ENCODE measurements at places on chromosomes 4 and X.

GRCh38 chr4:116544946-116545345, 540.4 kb downstream of the TRAM1L1 start:
- no peak for DNase-seq

- no peak for DNase-seq
These were observed 54.0 kb upstream of the AMELX start for GRCh38 chrX:11239230-11239629.

DNA sequence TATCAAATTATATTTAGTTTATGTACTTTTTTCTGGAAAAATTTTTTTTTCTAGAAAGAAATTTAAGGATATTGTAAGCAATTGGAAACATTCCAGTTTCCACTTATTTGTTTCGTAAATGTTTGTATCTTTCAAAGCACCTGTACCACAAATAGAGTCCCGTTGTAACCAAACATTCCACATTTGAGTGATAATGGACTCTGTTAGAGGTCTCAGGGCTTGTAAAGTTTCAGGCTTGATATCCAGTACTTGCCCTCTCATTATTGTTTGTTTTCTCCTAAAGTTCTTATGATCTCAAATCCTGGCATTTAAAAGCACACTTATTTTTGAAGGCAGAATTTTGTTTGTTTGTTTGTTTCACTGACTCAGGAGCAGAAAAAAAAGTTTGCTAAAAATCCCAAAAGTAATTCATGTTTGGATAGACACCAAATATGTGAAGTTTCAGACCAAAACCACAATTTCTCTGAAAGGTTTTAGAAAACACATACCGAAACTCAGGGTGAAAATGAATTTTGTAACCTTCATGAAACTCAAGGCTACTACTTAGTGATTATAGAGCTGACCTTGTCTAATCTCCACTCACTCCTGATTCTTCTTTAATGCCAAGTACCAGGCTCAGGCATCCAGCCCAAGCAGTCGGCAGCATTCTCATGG, 5.7 kb upstream of the TMEM192 start:
- no peak for DNase-seq

- no peak for DNase-seq
These were observed 25.4 kb upstream of the TBC1D9 start for GRCh38 chr4:140781596-140781995.

DNA sequence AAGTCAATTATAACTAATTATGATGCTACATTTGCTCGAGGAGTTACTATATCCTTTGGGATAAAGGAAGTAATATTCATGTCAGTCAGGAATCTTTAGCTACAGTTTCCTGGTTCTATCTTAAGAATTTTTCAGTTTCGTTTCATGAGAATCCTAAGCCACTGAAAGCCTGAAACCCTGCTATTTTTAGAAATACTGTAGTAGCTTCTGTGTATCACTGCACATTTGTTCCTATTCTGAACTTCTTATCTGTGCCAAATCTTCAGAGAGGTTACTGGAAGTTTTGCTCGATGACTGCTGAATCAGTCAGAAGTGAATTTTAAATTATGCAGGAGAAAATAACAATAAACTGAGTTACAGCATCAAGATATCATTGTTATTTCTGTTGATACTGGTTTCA, 249.2 kb downstream of the TENM3 start:
- no peak for DNase-seq

DNA sequence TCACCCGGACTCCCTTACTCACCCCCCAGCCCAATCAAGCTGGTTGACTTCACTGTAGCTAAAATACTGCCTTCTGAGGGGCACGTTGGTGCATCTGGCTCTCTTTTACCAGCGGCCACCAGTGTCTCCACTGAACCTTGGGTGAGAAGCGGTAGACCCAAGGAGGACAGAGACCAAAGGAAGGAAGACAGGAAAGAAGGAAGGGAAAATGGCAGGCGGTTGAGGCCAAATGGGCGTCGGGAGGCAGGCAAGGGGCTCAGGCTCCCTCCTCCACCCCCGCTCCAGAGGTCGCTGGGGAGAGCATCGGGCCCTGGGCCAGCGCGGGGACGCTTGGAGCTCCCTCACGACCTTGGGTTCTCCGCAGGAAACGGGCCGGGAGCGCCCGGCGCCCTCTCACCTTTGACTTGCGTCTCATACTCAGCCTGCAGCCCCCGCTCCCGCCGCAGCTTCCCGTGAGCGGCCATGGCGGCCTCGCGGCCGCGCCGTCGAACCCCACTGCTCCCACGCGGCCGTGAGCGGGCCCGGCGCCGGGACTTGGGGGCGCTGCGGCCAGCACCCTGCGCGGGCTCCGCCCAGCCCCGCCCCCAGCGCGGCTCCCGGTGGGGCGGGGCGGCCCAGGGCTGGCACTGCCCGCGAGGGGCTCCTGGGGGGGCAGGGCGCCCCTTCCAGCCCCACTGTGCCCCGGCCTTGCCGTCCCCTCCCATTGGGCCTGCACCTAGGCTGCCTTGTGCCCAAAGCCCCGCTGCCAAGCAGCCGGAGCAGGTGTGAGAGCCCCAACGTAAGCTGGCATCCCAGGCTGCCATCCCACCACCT, at the start of gene ARHGAP4:
TSS of gene ARHGAP4 (minus strand) at position 526 of the 813 bp plus-strand sequence. CDS start at position 464, 62 bp downstream.
- DNase-seq, result peak; percentile 14

- DNase-seq, result no peak
These were observed 54.0 kb upstream of the PLAC1 start for GRCh38 chrX:134712272-134712671.

DNA sequence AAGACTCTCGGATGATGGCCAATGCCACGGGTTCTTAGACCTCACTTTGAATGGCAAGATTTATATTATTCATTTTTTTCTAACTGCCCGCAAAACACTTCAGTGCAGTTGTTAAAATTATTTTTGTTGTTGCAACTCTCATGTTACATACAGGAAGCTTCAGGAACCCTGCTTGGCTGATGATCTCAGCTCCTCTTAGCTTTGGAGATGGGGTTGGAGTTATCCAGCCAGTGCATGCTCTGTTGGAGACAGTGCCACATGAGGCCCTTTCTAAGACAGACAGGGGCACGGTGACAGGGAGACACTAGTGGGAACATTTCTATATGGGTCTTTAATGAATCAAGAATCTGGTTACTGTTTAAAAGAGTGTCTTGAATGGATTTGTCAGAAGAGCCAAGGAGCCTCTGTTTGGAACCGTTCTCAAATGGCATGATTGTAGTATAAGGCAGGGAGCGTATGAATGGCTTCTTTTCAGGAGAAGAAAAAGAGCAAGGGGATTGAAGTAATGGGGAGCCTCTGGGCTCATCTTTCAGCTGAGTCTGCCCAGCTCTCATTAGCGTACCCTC, 61.9 kb upstream of the ENPP6 start:
- DNase-seq, result no peak

GRCh38 chr4:90027565-90027964, 99.6 kb upstream of the CCSER1 start:
- no peak for DNase-seq

DNA sequence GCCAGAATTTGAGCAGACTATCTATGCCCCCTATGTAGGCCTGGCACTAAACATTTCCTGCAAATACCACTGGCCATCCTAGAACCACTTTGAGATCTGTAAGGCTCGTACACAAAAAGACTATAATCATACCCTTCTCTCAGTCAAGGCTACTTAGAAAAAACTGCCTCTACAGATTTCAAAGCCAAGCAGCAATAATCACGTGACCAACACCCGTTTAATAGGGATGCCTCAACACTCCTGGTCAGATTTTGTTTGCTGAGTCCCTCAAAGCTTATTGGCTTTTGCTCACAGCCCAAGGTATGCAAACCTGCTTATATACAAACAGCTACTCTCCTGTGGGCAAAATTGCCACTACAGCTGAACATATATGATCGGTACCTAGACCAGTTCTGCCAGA, 897 bp downstream of the COX7B2 start:
- no peak for DNase-seq

- no peak for DNase-seq
These were observed 92.7 kb downstream of the SYNPO2 start for GRCh38 chr4:118981171-118981838.

DNA sequence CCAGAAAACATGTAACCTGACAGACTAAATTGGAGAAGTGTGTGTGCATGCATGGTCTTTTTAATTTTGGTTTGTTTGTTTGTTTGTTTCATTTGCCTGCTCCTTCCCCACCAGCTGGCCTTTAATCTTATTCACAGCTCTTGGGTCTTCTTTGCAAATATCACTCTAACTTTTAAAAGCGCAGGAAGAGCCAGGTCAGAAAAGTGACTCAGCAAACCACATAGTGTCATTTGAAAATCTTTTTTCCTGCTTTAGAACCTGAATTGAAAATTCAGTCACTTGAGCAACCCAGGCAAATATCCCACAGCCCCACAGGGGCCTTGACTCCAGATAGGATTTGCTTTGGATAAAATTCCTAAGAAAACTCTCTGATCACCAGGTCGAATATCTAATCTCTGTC, 4.6 kb downstream of the TMEM255A start:
- DNase-seq, result no peak

DNA sequence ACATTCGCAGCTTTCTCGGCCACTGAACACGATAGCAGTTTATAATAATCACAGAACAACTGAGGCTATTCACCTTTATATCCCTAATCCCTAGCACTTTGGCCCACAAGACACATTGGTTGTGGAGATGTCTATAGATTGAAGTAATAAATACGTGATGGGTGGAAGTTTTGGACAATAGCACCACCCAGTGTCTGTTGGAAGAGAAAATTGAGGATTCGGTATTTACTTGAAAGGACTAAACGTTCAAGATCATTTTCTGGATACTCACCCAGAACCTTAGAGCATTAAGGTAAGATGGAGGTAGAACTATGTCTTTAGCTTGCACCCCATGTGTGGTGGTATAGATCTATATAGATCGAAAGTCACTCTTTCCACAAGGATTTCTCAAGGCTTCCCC, 787 bp upstream of the TMSB15A start:
- DNase-seq, result peak; percentile 35

GRCh38 chrX:13473442-13474163, 95.8 kb upstream of the EGFL6 start:
- DNase-seq, result no peak

GRCh38 chrX:47452112-47452511, 30.9 kb downstream of the ZNF41 start:
- no peak for DNase-seq

- no peak for DNase-seq
These were observed 74.5 kb upstream of the HS3ST1 start for GRCh38 chr4:11503166-11503565.

- no peak for DNase-seq
These were observed 5.1 kb upstream of the PRDX4 start for GRCh38 chrX:23662187-23662586.

Measured in NCI-H526 treated with DMSO at 0.1 percent for 48 hours (cell line).